SHP77 treated with DMSO at 0.1 percent for 48 hours (cell line): ENCODE measurements at places on chromosomes 7 and 10.

DNA sequence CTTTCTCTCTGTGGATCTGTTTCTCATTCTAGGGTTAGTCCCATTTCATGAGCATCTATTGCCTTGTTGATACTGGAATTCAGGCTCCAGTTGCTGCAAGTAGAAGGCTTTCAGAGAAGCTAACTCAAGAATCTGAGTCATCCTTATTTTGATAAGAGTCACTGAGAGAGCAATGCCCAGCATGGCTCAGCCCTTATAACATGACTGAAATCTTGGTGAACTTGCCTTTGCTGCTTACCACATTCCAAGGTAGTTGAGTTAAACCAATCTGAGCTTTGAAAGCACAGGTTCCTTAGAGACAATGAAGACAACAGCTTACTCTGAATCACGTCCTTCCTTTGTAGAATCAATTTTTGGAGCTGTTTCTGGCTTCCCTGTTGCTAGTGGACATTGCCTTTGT, 53.6 kb upstream of the CHCHD3 start:
- no peak for DNase-seq

- DNase-seq = no peak
Observed at GRCh38 chr10:96719200-96719599, 1.1 kb downstream of the PIK3AP1 start.

GRCh38 chr10:15096661-15097010, 519 bp upstream of the RPP38 start:
- no peak for DNase-seq

DNA sequence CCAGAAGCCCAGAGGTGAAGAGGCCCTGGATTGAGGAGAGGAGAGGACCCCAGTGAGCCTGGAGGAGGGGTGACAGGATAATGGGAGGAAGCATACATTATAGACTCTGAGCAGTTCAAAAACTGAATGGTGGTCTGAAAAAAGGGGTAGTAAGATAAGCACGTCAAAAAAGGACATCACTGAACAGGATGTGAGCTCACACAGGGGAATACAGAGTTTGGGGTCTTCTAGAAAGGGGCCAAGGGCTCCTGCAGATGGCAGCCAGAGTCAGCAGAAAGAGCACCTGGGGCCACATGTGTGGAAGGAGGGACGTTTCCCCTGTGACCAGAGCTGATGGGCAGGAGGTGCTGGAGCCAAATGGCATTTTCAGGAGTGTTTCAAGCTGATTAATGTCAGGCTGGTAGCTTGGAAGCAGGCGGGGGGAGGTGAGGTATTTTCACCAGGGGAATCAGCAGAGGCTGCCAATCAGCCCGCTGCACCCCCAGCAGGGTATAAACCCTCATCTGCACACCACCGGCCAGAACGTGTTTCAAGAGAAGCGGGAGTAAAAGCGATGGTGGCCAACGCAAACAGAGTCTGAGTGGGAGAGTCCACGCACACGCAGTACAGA, 85.8 kb downstream of the TNS3 start:
- DNase-seq = no peak

- DNase-seq = no peak
Observed at GRCh38 chr10:97388152-97388551, 13.0 kb downstream of the RRP12 start.

- DNase-seq = no peak
Observed at GRCh38 chr10:58439632-58440364, 54.6 kb downstream of the TFAM start.

DNA sequence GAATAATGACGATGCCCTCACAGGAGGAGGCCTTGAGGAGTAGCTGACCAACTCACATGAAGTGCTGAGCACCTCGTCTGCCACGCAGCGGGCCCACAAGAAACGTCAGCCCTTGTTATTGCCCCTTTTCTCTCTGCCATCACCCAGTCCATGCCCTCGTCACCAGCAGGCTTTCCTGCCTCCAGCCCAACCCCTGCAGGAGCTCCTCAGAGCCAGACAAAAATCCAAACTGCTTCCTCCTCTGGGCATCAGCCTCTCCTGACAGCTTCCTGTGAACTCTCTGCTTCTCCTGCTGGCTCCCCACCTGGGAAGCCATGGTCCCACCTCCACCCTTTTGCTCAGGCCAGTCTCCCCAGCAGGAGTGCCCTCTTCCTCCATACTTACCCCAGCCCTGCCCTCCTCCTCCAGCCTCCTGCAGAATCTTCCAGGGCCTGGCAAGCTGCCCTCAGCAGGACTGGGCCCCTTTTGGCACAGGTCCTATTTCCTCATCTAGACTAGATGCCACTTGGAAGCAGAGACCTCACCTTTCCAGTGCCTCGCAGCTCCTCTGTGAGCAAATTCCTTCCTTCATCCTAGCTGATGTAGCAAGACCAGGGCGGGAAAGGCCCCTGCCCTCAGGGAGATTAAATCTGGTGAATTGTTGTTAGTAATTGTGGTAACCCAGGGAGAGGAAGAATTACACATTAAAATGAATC, 115.1 kb downstream of the C10orf105 start:
- no peak for DNase-seq

DNA sequence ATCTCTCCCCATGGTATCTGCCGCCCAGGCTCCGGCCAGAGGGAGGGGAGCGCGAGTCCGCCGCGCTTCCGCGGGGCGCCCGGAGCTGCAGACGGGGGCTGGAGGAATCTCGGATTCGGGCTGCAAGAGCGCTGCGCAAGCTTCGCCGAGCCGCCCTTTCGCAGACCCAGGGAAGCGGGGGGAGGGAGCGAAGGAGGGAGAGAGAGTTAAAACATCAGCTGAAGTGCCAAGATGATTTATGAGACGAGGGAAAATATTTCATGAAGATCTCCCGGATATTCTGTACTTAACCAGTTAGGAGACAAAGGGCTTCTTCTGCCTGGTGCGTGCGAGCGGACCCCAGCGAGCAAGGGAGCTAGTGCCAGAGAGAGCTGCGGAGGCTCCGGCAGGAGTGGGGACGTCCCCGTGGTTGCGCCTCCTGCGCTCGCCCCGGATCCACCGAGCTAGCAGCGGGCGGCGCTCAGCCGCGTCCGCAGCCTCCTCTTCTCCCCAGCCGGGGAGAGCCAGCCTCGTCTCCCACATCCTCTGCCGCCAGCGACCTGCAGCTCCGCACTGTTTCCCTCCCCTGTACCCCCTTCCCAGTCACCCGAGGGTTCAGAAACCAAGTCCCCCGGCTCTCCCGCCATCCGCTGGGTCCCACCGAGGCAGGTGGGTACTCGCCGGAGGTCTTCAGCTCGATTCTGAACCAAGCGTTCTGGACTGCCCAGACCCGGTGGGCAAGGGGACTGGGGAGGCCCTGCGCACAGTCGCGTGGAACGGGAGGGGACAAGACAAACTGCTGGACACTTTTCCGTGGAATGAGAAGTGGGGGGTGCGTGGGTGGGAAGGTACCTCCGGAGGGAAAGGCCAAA, 1.0 kb upstream of the PAX2 start:
- DNase-seq = no peak

- DNase-seq = no peak
Observed at GRCh38 chr7:29808075-29808801, 1.9 kb downstream of the WIPF3 start.

- no peak for DNase-seq
Observed at GRCh38 chr10:10902951-10903350, 114.7 kb upstream of the CELF2 start.

DNA sequence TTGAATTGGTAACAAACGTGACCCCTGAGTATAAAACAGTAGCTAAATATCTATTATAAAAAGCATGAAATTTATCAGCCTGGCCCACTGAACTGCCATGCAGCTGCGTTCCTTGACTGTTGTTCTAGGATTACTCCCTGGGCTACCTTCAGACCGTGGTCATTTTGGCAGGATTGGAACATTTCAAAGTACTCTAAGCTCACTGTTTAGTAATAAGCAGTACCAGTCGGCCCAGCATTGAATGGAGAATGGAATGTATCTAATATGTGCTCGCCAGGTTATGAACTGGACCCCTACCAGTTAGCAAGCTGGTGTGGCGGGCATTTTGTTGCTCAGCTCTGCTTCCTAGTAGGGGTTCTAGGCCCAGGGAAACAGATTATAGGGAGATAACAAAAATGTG, 112.2 kb downstream of the SEMA3C start:
- DNase-seq = no peak

GRCh38 chr10:132097609-132098377, 32.0 kb downstream of the JAKMIP3 start:
- no peak for DNase-seq
